ENCODE measurements at places on chromosomes 6 and 20.

DNA sequence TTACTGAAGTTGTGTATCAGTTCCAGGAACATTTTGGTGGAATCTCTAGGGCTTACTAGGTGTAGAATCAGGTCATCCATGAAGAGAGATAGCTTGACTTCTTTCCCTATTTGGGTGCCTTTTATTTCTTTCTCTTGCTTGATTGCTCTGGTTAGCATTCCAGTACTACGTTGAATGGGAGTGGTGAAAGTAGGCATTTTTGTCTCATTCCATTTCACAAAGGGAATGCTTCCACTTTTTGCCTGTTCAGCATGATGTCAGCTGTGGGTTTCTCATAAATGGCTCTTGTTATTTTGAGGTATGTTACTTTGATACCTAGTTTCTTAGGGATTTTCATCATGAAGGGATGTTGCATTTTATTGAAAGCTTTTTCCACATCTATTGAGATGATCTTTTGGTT lies 195.3 kb downstream of the MOXD1 start:
- DNase-seq = no peak

GRCh38 chr6:35170891-35171290 lies 29.8 kb upstream of the TCP11 start:
- DNase-seq = no peak

DNA sequence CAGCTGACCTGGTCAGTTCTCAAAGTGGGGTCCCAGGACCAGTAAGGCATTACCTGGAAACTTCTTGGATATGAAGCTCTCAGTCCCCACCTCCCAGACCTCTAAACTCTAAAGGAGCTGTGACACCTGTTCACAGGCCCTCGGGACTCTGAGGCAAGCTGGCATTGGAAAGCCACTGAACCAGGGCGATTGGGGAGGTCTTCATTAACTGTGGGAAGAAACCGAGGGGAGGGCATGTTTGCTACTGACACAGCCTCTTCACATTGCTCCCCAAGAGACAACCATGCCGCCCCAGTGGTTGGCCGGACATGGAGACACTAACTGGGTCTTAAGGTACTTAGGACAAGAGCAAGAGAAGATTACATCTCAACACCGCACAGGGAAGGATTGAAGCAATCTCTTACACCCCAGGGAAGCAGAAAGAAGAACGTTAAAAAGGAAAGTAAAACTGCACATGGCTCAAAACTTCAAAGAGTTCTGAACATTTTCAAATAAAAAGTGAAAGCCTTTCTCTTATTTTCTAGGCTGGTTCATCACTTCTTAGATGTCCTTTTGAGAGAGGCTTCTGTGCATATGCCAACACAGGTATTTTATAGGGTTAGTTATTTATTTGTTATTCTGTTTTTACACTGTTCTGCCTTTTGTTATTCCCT lies 210.0 kb upstream of the CST7 start:
- no peak for DNase-seq

- no peak for DNase-seq
Observed at GRCh38 chr6:6362056-6362840, 41.8 kb upstream of the F13A1 start.

DNA sequence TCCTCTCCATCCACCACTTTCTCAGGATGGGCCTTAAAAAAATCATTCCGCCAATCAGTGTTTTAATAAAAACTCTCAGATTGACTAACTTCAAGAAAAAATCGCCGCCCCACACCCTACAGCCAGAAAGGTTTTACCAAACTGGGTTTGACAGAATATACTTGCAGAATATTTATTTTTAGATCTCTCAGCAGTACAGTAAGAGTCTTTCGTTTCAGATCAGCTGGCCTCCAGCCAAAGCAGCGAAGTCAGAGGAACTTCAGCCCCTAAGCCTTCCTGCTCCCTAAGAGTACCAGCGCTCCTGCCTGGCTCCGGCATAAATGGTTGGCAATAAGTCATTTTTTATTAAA lies 24.7 kb downstream of the TBC1D7 start:
- DNase-seq = peak; percentile 54

DNA sequence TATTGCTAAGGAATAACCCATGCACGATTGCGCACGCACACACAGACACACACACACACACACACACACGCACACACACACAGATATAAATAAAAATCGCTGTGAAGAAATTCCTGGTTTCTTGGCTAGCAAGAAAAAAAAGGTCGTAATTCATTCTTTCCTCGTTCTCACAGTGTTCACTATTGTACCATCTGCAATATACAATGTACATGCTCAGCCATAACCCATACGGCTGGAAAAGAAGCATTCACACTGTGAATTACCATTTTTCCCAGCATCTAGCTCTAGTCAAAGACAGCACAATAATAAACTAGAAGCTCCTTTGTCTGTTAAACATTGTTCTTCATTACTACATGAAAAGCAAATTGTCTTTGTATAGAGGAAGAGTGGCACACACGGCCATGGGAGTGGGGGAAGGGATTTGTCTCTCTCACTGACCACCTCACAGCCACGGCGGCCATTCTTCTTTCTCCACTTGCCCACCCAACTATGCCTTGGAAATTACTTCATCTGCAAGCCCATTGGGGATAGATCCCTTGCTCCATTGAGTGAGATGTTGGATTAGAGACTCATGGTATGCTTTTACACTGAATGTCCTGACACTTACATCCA lies 115.3 kb upstream of the ID4 start:
- DNase-seq = no peak

DNA sequence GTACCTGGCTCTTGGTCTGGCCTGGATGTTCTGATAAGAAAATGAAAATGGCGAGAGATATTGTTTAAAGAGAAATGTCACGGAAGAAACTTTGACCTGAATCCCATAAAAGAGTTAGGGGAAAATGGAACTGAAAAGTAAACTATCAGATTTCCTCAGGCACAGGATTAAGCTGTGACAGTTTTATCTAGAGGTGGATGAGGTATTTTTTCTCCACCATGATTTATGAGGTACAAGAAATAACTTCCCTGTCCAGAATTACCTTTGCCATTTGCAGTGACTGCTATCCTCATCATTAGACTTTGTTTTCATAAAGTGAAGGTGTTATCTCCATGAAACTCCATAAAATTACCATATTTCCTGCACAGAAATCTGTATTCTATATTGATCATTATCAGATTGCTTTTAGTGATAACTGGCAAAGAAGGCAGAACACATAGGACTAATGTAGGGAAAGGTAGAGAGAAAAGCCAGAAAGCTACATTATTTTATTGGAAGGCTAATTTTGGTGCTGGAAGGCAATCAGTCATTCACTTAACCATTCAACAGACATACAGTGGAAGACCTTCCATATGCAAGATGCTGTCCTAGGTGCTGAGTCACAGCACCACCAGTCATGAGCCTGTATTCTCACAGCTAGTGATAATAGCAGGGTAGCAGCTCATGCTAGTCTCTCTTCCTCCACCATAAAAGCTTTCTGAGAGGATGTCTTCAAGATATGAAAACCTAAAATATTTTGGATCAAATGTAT lies 427.3 kb upstream of the CITED2 start:
- no peak for DNase-seq

DNA sequence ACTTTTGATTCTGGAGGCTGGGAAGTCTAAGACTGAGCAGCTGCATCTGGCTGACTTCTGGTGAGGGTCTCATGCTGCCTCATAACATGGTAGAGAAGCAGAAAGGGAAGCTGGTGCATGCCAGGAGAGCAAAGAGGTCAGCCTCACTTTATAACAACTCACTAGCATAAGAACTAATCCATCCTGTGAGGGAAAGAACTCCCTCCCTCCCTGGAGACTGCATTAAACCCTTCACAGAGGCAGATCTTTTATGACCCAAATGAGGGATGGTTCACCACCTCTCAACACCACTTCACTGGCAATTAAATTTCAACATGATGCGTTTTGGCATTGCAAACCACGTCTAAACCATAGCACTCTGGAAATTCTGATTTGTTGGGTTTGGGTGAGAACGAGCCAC lies 33.9 kb downstream of the STXBP5 start:
- no peak for DNase-seq

DNA sequence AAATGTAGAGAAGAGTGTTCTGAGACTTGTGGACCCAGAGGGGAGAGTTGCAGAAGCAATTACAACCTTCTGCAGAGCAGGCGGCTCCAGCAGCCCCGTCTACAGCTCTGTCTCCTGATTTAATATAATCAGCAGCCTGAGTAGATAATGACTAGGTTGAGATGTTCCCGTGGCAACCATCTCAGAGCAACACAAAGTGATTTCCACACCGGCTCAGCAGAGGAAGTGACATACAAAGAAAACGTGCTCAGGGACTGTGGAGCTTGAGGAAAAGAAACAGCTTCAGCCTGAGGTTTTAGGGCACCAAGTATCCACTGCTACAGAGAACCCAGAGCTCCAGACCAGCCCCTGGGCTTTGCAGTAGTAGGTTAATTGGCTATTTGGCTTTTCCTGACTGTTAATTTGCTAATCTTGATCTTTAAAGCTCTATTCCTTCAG lies 136.4 kb downstream of the MTFR2 start:
- peak; percentile 13 for DNase-seq

DNA sequence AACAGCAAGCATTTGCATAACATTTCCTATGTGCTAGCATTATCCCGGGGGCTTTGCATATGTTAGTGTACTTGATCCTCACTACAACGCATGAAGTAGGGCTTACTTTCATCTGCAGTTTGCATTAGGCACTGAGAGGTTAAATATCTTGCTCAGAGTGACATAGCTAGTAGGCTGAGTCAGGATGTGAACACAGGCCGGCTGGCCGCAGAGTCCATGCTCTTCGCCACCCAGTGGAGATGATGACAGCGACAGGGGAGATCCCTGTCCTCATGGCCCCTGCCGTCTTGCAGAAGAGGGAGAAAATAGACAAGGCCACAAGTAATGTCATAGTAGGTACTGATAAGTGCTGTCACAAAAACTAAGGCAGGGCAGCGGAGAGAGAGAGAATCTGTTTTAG lies 46.9 kb downstream of the LYRM4 start:
- no peak for DNase-seq

GRCh38 chr20:56843817-56844216 lies 214.7 kb downstream of the TFAP2C start:
- DNase-seq = no peak

DNA sequence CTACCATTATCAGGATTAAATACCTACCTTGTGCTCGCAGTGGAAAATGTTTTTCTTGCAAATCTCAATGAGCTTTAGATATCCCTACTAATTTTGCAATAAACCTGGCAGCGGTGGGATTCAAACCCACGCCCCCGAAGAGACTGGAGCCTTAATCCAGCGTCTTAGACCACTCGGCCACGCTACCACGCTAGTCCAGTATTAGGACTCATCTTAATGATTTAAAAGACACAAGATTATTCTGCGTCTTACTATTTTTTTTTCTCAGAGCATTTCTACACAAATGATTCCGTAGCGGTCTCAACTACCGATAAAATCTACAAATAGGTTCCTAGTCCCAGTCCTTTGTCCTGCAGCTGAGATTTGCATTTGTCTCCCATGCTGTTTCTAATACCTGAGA lies 35.2 kb upstream of the ZSCAN23 start:
- DNase-seq = no peak

DNA sequence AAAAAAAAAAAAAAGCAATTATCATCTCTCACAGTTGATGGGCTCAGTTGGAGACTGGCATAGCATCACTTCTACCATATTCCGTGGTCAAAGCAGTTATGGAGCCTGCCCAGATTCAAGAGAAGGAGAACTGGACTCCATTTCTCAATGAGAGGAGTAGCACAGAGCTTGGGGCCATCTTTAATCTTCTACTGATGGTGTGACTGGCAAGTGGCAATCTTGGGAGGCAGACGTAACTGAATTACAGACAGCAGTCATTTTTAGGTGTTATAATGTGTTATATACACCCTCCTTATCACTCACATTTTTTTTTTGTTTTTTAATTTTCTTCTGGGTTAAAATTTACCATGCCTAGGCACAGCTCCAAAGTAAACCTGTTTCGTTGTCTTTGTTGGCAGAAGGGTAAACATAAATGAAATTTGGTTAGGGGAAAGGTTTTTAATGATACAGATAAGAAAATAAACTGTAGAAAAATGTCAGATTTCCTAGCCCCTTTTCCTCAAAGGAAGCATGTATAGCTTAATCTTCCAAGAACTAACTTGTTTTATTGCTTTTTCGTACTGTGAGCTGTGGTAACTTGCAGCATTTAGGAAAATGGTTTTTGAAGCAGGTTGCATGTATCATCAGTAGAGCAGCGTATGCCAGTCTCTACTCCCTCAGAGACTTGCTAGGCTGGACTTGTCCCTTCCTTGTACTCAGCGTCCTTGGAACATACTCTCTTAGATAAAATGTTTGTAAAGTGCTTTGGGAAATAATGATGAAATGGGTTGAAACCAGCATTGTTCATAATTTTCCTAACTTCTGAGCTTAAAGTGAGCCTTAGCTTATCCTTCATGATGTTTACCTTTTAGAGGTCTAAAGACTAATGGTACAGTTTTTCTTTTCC lies 25.7 kb downstream of the ZFAND3 start:
- no peak for DNase-seq

DNA sequence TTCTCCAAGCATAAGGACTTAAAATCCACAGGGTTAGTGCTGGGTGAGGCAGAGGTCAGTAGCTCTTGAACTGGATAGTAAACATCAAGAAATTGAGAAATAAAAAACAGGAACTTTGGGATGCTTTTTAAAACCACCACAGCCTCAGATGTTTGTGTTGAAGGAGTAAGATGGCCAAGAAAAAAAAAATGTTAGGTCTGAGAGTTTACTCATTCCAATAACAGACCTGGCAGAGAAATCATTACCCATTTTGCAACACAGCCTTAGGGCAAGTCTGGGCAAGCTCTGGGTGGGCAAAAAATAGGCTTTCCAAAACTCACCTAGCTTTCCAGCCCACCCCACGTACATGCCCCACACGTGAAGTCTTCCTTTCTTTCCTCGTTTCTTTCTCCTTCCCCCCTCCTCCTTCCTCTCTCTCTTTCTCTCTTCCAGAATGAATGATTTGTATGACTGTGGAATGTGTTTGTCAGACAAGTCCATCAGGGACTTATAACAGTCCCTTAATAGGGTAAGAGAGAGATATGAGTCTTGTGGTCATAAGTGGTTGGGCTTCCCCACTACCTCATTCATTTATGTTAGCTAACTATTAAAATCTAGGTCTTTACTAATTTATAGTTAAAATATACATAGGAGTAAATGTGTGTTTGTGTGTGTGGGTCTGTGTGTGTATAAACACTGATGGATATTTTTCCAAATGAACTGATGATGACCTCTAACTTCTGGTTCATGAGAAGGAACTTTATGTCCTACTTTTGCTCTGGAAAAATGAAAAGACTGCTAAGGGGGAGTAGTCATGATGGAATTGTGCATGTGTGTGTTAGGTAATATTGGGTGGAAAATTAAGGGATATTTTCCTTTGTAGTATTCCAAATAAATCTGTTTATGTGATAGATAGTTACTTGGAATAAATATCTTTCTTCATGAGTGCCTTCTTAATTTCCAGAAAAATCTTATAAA lies 18.0 kb upstream of the DSE start:
- DNase-seq = no peak

GRCh38 chr20:57756213-57756612 lies 46.4 kb upstream of the PMEPA1 start:
- DNase-seq = no peak

- DNase-seq = no peak
Observed at GRCh38 chr6:11207199-11207968, 25.1 kb downstream of the NEDD9 start.

GRCh38 chr6:38984723-38985122 lies 63.9 kb upstream of the GLP1R start:
- DNase-seq = no peak

- DNase-seq = no peak
Observed at GRCh38 chr6:13296536-13296997, 31.8 kb downstream of the TBC1D7 start.

- DNase-seq = no peak
Observed at GRCh38 chr20:23032056-23032749, 2.9 kb upstream of the SSTR4 start.
